GM04504 (cell line): ENCODE measurements at places on chromosomes 12 and 14.

- DNase-seq: no peak
Observed at GRCh38 chr14:60485057-60485597, 736 bp downstream of the C14orf39 start.

- no peak for DNase-seq
Observed at GRCh38 chr12:128617304-128617833, 206.4 kb downstream of the SLC15A4 start.

DNA sequence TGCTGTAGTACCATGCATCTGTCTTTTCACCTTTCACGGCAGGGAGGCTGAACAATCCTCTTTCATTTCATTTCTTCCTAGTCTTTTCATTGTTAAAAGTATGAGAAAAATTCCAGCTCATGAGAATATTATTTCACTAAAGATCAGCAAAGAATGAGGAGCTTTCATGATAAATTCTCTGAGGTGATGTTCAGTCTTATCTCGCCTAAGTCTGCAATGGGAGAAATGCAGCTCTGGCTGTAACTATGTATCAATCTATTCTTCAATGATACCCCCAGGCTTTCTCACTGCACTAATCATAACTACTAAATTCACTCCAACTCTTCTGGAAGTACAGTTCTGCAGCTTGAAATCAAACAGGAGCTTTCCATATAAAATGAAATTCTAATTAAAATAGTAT, 15.7 kb downstream of the FOXG1 start:
- DNase-seq: no peak

- no peak for DNase-seq
Observed at GRCh38 chr14:49945448-49946319, 52.8 kb downstream of the ARF6 start.

DNA sequence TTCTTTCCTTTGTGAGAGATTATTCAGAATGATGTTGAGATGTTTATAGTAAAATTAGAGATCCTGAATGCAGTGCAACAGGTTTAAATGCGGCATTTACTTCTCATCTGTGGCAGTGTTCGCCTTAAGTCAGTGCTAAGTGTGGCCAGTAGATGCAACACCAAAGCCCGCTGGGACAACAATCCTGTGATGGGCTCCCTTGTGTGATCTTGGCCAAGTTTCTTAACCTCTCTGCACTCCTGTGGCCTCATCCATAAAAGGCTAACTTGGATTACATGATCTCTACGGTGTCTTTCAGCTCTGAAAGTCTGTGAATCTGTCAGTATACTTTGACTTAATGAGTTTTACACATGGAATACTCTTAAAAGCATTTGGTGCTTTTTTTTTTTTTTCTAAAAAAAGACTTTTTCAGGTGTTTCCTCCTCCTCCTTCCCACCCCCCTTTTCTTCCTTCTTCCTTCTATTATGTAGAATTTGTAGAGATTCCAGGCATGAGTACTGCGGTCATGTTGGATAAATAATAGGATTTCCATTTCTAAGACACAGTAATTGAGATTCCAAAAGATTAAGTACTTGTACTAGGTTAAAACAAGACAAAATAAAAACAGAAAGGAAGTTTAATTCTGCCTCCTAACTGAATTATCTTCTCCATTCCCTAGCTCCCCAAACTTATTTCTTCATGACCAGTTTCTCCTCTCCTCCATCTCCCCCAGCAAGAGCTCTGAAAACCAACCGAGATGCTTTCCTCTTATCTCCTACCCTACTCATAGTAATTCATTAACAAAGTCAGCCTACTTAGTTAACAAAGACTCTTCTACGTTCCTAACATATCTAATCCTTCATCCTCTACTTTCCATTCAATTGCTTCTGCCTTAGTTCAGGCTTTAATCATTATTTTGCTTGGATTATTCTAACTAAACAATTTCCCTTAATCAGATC, 42.2 kb upstream of the NAV3 start:
- no peak for DNase-seq

DNA sequence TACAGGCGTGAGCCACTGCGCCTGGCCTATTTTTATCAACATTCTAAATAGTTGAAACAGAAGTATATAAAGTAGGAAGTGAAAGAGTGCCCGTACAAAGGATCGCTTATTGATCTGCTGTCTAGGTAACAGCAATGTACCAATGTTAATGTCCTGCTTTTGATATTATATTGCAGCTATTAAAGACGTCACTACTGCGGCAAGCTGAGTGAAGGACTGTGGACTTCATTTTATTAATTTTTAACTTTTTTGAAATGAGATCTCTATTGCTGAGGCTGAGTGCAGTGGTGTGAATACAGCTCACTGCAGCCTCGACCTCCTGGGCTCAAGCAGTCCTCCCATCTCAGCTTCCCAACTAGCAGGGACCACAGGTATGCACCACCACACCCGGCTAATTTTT, 10.8 kb downstream of the PTGR2 start:
- DNase-seq: no peak

- DNase-seq: no peak
Observed at GRCh38 chr12:79778802-79779448, 88.2 kb upstream of the PAWR start.

GRCh38 chr12:131640525-131640924, 70.4 kb upstream of the SFSWAP start:
- DNase-seq: no peak

DNA sequence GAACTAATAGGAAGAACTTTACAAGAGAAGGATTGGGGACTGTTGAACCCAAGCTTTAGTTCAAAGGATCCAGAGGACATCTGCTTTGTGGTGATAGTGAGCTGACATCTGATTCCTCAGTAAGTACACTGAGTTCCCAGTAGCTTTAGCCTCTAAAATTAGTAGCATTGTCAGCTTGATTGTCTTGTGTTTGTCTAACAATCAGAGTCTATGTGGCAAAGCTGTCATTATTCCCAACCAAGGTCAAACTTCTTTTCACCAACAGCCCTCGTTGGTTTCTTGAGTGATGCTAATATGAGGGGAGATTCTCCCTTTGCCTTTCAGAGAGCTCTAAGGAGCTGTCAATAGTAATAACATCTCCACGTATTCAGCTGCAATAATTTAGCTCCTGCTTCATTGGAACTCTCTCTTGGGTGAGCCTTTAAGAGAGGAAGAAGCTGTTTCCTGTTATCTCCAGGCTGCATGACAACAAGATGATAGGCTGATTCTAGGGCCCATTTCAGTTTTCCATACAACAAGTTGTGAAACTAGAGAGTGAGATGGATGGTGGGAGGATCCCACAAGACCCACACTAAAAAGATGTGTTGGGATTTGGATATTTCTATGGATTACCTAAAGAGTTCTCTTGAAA, 46.7 kb downstream of the TGFB3 start:
- no peak for DNase-seq

GRCh38 chr14:36996133-36996856, 176.1 kb downstream of the SLC25A21 start:
- peak; percentile 21 for DNase-seq

DNA sequence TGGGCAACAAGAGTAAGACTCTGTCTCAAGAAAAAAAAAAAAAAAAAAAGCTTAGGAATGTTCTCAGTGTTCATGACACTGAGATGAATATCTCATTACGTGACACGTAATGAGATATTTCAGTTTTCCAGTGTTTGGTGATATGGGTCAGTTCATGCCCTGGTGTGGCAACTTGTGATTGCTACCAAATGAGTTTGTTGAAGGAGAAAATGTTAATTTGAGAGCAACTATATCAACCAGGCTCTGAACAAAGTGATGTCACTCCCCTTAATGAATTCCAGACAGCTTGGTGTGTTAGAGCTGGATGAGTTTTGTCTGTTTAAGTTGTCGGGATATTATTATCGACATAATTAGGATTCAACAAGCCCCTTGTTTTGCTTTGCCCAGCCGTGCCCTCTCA, 211.7 kb downstream of the DPF3 start:
- DNase-seq: peak; percentile 83

DNA sequence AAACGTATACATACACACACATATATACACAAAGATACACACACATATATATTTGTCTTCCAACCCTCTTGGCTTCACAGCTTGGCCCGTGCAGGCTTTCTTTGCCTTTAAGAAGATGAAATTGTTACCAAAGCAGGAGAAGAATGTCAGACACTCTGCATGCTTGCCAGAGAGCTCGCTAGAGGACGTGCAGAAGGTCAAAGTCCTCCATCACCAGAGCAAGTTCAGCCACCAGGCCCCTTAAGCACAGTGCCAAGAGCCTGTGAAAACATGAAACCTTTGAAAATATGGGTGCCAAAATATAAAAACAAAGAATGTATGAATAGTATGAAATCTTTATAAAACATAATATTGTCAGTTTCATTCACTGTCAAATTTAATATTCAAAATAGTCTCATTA, 14.9 kb upstream of the MCRS1 start:
- DNase-seq: no peak

GRCh38 chr12:124032265-124032886, 59.4 kb downstream of the ZNF664 start:
- DNase-seq: no peak

DNA sequence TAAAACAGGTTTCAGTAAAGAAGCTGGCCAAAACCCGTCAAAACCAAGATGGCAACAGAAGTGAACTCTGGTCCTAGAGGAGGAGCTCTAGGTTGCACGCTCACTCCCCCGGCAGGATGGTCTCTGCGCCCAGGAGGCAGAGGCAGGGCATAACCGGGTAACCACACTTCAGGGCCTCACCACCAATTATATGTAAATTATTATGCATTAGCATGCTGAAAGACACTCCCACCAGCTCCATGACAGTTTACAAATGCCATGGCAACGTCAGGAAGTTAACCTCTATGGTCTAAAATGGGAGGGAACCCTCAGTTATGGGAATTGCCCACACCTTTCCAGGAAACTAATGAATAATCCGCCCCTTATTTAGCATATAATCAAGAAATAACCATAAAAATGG, 20.1 kb upstream of the SLC6A12 start:
- no peak for DNase-seq

- no peak for DNase-seq
Observed at GRCh38 chr12:54425702-54426101, 6.6 kb upstream of the ITGA5 start.

GRCh38 chr14:29035134-29035533, 268.5 kb downstream of the FOXG1 start:
- DNase-seq: no peak

GRCh38 chr12:123032736-123033391, 52.4 kb downstream of the ARL6IP4 start:
- no peak for DNase-seq

DNA sequence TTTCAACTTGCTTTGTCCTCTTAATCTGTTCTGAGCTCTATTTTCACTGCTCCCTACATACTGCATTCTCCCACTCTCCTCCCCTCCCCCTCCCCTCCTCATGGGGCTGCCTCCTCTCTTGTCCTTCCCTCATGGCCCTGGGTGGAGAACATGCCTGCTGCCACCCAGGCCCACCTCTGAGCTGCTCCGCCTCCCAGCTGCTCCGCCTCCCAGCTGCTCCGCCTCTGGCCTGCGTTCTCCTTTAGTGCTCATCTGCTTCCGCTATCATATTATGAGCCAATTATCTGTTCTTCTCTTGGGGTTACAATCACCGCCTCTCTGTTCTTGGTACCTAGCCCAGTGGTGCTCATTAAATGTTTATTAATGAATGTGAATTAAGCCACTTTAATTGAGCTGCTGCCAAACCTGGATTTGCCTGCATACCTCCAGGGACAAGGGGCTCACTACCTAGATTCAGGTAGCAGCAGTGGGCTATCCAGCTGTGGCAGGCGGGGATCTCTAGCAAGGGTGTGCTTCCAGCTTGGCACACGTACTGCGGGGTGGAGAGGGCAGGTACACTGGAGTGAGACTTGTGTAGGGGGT, 32.0 kb upstream of the FAM181A start:
- no peak for DNase-seq

- no peak for DNase-seq
Observed at GRCh38 chr12:27009881-27010301, 4.3 kb downstream of the TM7SF3 start.

DNA sequence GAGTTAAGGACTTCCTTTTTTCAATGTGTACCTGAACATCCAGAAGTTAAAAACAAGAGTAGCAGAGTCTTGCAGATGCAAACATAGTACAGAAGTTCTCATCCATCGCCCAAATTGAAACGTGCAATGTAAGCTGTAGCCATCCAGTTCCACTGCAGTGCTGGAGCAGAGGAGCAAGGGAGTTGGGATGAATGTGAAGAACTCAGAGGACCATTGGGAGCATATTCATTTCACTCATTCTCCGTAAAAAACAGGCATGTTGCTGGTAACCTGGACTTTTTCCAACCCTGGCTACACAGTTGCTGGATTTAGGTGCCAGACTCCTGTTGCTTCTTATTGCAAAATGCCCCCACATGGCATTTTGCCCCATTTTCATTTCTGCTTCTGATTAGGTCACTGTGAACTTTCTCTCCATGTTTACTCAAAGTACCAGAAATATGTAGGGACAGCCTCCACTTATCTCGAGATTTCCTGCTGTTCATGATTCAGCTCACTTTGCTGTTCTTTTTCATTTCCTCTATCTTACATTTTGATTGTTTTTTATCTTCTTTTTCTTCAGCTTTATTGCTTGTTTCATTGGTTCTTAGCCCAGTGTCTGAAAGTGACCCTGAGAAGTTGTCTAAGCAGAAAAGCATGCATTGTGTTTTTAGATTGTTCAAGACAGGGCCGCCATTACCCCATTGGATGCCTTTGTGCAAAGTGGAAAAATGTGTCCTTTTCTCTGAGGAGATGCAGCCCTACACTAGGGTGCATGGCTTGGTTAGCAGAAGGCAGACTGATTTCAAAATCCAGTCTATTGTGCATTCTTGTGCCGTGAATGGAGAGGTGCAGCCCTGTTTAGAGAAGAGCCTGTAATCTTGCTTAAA, 109.0 kb upstream of the AMIGO2 start:
- DNase-seq: peak; percentile 39

GRCh38 chr12:1544996-1545700, 49.2 kb downstream of the FBXL14 start:
- DNase-seq: no peak

GRCh38 chr12:110234331-110234751, 46.7 kb upstream of the ATP2A2 start:
- no peak for DNase-seq

DNA sequence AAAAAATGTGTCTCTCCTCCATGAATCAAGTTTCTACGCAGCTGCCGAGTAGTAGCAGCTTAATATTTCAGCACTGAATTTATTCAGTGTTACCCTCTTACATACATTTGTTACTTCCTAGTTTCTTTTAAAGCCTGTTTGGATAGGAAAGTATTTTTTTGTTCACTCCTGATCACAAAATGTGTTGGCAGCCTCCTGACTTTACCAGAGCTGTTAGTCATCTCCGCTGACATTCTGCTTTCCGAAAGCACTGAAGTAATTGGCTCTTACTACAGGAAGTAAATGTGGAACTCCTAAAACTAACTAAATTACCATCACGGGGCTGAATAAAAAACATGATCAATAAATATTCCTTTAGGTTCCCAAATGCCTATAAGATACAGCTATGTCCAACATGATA, 225.5 kb downstream of the EPS8 start:
- DNase-seq: no peak

- no peak for DNase-seq
Observed at GRCh38 chr14:66140213-66140918, 345.8 kb upstream of the CCDC196 start.

DNA sequence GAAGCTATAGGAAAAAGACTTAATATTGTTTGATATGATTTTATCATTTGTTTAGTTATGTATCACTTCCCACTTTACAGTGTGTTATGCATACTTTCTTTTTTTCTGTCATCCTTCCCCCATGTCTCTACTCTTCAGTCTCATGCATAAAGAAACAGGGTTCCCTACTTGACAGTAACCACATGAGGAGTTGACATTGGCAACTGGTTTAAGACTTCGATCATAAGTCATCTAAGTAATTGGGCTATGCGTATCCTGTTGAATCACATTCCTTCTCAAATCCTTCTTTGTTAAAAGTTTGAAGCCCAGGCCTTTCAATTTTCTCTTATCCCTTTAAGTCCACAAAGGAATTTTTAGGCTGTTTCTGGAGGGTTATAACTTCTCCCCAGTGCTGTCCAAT, 358.7 kb downstream of the RAD51B start:
- no peak for DNase-seq

- peak; percentile 80 for DNase-seq
Observed at GRCh38 chr12:123519141-123520001, 14.1 kb downstream of the RILPL1 start.
